ENCODE measurements at places on chromosomes 16 and 17.

GRCh38 chr17:27488231-27488630 lies 32.0 kb downstream of the KSR1 start:
- DNase-seq, result no peak

DNA sequence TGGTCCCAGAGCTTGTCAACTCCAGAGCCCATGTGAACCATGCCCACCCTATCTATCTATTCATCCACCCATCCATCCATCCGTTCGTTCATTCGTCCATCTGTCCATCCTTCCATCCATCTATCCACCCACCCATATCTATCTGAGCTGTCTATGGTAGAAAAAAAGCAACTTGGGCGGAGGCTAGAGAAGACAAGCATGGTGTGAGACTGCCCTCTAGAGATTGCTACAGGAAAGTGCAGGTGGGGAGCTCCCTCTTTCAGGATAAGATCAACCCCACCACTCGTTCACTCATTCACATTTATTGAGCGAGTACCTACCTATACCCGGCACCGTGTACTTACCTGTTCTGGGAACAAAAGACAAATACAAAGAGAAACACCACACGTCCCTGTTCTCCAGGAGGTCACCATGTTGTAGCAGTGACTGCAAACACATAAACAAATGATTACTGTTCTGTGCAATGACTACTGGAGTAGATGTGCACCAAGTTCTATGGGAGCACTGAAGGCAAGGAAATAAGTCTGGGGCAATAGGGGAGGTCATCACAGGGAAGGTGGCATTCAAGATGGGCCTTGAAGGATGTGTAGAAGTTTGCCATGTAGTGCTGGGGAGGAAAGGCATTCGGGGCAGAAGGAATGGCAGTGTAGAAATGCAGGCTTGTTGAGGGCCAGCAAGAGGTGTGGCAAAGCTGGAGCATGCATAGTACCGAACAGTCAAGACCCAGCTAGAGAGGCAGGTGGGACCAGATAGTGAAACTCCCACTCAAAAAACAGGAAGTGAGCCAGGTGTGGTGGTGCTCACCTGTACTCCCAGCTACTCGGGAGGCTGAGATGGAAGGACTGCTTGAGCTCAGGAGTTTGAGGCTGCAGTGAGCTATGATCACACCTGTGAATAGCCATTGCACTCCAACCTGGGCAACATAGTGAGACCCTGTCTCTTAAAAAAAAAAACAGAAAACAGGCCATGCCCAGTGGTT lies 13.4 kb upstream of the ATP5MC1 start:
- peak; percentile 84 for DNase-seq

- DNase-seq, result peak; percentile 84
Observed at GRCh38 chr17:50550661-50551432, 3.9 kb downstream of the SPATA20 start.

GRCh38 chr17:3771140-3771539 lies 29.8 kb downstream of the ITGAE start:
- no peak for DNase-seq

DNA sequence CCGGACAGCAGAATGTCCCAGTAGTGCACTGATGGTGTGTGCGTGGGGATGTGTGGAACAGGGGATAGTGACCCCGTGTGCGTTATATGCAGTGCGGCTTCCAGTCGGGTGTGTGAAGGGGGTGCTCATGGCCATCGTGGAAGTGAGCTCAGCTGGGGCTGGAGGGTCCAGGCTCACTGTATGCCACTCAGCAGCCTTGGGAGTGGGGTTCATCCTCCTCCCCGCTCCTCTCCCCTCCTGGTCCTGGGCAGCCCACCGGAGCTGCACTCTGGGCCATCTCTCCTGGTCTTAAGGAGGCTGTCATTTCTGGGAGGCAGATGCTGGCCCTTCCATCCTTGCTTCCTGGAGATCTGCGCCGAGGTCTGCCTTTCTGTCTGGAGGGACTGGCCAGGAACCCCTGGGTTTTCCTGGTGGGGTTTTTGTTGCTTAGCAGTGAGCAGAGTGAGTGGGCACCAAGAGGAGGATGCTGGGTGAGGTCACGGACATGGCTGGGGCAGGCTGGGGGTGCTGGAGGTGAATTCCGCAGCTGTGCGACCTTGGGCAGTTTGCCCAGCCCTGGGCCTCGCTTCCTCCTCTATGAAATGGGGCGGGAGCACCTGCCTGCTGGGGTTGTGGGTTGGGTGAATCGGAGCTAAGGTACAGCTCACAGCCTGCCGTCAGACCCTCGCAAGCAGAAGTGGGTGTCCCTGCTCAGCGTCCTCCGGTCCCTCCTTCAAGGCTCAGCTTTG lies 164.1 kb downstream of the SEC14L1 start:
- DNase-seq, result no peak

DNA sequence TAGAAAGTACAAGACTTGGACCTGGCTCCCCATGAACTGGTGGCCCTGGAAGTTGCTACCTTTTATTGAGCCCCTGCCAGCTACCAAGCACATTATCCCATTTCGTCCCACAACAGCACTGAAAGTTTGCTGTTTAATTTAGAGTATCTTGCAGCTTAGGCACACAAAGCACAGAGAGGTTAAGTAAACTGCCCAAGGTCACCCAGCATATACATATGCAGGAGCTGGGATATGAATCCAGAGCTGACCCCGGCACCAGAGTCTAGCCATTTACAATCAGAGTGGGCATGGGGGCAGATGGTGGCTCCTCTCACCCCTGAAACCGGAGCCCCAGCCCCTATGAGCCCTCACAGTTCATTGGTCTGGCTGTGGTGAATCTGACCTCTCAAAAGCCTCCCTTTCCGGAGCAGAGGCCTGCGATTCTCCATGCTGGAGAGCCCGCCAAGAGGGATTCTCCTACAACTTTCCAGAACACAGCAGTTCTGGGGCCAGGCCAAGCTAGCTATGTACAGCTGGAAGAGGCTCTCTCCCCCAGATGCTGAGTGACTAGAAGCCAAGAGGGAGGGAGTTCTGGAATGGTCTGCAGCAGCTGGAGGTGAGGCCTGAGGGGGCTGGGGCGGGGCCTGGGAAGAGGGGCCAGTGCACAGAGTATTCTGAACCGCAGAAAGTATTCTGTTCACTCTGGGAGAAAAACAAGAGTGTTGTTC lies 58.3 kb downstream of the SREBF1 start:
- DNase-seq, result no peak

DNA sequence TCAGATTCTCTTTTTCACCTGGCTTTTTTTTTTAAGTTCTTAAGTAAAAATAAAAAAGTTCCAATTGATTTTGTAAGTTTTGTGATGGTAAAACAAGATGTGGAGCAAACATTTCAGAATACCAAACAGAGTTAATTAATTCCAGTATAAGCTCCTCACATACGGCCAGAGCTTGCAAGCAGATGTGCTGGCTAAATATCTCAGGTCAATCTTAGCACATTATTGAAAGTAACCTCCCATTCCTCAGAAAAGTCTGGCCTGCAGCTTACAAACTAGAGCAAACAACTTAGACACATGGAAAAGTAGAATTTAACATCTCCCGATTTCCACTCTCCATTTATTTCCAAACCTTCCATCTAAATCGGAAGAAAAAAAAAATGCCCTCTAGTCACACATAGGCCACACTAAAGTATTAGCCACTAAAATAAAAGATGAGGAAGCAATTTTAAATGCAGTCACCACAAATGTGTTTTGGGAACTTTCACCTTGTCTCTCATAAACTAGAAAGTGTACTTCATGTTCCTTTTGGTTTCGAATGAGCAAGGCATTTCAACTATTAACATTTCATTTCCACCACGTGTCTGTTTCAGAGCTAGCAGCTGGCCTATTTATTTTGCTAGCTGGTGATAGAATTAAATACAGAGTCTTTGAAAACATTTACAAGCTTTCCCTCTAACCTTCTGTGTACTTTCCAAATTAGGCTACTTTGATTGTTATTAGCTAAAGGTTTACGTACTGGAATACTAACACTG lies 143.3 kb downstream of the STX8 start:
- no peak for DNase-seq

- no peak for DNase-seq
Observed at GRCh38 chr17:43860077-43860725, 13.2 kb downstream of the CD300LG start.

DNA sequence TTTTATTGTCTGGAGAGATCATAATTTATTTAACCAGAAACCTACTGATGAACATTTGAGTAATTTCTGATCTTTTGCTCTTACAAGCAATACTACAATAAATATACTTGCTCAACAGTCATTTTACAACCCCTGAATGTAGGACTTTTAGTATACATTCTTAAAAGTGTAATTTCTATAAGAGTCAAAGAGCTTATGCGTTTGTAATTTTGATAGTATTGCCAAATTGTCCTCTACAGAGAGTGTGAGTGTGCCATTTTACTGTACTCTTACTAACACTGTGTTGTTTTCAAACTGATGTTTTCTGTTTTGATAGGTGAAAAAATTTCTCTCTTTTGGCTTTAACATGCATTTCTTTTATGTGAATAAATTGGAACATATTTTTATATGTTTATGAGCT lies 139.1 kb downstream of the FTO start:
- no peak for DNase-seq

All from iPS-NIHi11 (cell line).